ENCODE measurements at places on chromosomes 5 and 9.

DNA sequence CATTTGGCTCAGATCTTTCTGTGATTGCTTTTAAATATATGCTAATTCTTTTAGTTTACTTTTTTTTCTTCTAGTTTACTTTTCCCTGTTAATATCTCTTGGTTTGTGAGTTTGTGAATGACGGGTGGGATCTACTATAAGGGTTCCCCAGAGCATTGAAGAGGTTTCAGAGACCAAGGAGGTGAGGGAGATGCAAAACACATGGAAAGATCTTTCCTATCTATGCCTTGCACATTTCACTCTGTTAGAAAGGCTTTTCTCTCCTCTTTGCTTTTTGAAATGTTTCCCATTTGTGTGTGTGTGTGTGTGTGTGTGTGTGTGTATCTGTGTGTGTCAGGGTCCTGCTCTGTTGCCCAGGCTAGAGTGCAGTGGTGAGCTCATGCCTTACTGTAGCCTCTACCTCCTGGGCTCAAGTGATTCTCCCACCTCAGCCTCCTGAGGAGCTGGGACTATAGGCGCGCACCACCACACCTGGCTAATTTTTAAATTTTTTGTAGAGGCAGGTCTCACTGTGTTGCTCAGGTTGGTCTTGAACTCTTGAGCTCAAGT is 50.7 kb downstream of the CNTLN start:
- no peak for DNase-seq

- no peak for DNase-seq
Measured at GRCh38 chr9:113955076-113955752, 79.1 kb downstream of the ZNF618 start.

DNA sequence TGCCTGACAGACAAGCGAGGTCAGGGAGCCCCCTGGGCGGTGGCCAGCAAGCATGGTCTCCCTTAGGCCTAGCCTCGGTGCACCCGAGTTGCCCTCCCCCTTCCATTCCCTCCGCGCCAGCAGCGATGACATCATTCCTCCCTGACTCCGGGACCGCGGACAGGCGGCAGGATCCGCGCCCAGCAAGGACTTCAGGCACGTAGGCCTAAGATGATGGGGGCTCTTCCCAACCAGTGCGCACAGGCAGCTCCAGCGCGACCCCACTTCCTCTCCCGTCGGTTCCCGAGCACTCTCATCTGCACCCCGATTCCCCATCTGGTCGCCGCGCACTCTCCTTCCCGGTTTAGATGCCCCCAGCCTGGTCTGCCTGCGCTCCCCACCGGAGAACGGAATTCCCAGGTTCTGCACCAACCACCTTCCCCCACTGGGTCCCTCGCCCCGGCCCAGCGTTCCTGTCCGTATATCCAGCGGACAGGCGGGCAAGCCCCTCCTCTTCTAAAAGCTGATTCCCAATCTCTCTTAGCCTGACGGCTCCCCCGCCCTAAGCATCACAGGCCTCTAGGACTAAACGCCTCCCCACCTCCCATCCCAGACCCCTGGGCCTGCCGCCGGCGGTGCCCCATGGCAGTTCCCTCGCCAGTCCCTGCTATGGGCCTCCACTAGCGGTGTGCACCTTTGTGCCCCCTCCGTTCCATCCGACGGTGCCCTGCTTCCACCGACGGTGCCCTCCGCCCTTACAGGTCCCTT is 931 bp downstream of the FAM219A start:
- no peak for DNase-seq

DNA sequence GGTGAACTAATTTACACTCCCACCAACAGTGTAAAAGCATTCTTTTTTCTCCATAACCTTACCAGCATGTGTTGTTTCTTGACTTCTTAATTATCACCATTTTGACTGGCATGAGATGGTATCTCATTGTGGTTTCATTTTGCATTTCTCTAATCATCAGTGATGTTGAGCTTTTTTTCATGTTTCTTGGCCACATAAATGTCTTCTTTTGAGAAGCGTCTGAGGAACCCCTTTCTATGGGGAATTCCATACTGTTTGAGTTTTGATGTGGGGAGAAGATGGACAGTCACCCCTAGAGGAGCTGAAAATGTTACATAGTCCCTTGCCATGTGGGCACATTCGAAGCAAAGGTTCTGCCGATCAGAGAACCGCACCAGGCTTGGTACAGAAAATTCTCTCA is 207.0 kb upstream of the SLC30A5 start:
- no peak for DNase-seq

DNA sequence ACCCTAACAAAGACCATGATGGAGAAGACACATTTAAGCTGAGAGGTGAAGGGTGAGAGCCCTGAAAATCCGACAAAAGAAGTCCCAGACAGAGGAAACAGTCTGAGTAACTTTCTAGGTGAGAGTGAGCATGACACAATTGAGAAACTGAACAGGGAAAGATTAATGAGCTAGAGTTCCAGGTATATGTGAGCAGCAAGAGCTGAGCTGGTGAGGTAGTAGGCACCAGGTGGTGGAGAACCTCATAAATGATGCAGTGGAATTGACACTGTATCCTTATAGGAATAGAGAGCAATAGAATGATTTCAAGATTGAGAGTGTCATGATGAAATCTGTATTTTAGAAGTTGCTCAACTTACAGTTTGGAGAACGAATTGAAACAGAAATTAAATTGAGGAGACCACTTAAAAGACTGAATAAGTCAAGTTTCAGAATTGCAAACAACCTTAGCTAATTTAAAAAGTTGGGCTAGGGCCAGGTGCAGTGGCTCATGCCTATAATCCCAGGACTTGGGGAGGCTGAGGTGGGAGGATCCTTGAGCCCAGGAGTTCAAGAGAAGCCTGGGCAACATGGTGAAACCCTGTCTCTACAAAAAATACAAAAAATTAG is 89.8 kb downstream of the NREP start:
- DNase-seq: no peak

DNA sequence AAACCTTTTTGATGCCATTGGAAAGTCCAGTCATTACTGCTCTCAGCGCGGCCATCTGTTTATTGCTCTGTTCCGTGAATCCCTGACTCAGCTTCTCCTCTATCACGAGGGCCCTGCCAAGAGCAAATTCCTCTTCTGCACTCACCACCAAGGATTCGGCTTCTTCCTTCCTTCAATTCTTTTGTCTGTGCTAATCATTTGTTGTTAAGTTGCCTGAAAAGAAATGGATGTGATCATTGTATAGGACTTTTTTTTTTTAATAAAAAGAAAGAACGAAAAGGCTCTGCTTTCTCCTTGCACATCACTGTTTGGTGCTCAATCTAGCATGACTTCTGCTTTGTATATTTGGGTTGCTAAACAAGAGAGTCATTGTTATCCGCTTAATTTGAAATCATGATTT is 128.7 kb upstream of the PIK3R1 start:
- no peak for DNase-seq

Measured in stimulated activated CD4-positive, alpha-beta T cell treated with anti-CD3 and anti-CD28 coated beads, TNF-alpha, amount 100 ng/mL, for 24 hours (primary cell).